ENCODE measurements at places on chromosomes 3 and 15.
A peak's percentile ranks its signal among the peaks of the same experiment; 100 is the strongest.

DNA sequence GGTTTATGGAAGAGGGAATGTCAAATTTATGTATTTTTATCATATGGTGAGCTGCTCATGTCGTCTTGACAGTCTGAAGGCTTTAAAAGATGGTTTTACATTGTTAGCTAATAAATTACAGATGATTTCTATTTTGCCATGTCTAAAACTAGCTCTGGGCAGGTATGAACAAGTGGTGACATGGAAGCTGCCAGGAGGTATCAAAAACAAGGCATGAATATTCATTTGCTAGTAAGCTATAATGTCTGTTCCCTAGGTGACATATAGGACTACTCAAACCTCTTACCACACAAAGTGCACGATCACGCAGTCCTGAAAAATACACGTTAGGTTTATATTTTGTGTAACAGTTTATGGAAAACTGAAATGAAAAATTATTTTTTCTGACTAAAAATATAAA, 34.8 kb downstream of the ST3GAL6 start:
- DNase-seq = no peak

GRCh38 chr15:80173022-80173759, 20.4 kb downstream of the FAH start:
- DNase-seq = peak; percentile 42

DNA sequence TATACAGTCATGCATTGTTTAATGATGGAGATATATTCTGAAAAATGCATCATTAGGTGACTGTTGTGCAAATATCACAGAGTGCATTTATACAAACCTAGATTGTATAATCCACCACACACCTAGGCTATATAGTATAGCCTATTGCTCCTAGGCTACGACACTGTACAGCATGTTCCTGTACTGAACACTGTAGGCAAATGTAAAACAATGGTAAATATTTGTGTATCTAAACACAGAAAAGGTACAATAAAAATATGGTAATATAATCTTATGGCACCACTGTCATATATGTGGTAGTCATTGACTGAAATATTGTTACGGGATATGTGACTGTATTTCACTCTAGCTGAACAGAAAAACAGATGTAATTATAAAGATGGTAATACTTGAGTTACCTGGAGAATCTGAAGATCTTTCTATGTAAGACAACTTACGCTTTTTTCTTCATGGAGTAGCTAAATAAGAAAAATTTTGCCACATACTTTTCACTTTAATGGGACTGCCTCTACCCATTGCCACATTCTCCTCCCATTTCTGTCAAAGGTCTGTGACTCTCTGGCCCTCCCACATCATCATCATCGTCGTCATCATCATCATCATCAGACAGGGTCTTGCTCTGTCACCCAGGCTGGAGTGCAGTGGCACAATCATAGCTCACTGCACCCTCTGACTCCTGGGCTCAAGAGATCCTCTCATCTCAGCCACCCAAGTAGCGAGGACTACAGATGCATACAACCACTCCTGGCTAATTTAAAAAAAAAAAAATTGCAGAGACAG, 7.2 kb downstream of the PCOLCE2 start:
- no peak for DNase-seq

DNA sequence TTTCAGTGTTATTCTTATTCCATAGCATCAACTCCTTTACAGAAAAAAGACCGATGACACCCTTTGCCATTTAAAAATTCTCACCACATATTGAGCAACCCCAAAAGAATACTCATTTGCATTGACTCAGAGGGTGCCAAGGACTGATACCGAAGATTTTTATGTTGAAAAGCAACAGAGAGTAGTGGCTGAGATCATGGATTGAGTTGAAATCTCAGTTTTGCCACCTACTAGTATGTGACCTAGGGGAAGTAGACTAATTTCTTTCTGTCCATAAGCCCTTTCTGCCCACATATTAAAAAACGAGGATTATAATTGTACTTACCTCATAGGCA, 313.9 kb upstream of the SATB1 start:
- no peak for DNase-seq

GRCh38 chr3:59809016-59809415, 759.2 kb upstream of the CFAP20DC start:
- DNase-seq = no peak

DNA sequence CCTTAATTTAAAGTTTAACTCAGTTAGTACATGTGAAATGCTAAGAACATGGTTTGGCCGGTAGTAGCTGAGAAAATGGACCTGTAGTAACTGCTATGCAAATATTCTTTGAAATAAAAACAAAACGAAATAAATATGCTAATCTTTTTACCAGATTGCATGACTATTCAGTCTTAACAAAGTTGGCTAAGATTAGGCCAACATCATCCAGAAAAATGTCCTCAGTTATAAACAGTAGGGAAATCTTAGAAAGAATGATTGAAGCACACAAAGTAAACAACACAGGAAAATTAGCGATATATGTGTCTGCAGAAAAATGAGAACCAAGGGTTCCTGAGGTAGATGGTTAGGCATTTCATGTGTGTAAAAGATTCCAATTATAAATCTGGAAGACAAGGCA, 832.1 kb downstream of the TUSC7 start:
- DNase-seq = no peak

All from stimulated activated CD8-positive, alpha-beta memory T cell treated with anti-CD3 and anti-CD28 coated beads, Interleukin-7, amount 100 ng/mL, for 1 hour (primary cell).